ENCODE measurements at places on chromosomes 6 and 20.

- DNase-seq = no peak
Observed at GRCh38 chr20:32585586-32586127, 524 bp upstream of the NOL4L start.

DNA sequence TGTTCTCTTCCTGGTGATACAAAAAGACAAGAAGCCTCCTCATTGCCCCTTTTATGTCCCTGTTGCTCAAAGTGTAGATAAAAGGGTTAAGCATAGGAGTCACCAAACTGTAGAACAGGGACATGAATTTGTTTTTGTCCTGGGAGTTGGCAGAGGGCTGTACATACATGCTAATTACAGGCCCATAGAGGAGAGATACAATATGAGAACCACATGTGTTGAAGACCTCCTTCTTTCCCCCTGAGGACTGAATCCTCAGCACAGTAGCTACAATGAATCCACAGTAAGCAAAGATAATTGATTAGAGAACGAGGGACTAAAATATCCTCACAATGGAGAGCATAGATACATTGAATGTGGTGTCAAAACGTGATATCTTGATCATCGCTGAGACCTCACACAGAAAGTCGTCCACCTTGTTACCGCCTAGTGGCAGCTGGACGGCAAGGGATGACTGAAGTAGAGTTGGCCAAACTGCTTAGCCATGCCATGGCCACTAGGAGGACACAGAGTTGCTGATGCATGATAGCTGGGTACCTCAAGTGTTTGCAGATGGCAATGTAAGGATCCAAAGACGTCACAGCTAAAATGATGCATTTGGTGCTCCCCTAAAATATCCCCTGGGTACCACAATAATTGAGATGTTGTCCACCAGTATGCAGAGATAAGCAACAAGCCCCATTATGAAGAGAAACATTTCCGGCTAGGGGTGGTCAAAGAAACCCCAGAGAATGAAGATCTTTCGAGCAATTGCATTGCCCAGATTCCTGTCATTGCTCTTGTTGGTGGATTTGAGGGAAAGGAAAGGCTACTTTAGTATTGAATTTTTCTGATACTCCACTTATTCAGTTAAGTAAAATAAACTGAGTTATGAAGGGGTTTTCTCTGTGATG is 15.0 kb downstream of the OR2B3 start:
- DNase-seq = no peak

- no peak for DNase-seq
Observed at GRCh38 chr6:105892577-105893262, 193.4 kb upstream of the PRDM1 start.

DNA sequence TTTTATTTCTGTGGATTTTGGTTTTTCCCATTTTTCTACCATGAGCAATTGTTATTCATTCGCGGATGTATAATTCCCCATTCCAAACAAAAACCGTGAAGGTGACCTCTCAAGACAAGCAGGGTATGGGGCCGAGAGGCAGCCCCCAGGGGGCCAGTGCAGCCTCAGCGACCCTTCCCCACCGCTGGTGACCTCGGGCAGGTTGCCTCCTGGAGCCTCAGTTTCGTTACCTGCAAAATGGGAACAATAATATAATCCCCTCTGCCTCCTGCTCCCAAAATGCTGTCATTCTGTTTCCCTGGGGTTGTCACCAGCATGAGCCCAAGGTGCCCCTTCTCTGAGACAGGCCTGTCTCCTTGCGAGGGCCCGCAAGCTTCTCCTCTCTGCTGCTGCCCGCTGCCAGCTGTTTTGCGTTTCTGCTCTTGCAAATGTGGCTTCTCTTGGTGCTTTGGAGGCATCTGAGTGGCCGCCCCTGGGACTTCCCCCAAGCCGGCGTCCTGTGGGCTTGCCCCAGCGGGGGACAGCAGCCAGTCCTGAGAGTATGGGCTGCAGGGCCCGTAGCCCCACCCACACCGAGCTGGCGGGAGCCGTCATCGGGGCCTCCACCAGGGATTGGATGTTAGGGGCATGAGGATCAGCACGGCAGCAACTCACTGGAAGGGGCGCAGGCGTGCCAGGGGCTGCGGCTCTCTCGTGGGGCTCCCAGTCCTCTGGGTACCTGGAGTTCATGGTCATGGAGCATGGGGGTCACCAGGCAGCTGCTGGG is 161.9 kb downstream of the TAF4 start:
- no peak for DNase-seq

DNA sequence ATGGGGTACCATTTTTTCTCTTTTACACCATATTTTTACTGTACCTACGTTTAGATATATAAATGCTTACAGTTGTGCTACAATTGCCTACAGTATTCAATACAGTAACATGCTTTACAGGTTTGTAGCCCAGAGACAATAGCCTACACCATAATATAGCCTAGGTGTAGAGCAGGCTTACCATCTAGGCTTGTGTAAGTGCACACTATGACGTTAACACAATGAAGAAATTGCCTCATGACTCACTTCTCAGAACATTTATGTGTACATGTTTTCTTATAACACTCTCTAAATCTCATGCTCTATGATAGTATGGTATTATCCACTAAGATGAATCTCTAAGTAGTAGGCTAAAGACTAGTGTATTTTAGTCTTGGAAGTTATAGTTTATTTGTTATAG is 13.5 kb downstream of the GPR63 start:
- DNase-seq = no peak

DNA sequence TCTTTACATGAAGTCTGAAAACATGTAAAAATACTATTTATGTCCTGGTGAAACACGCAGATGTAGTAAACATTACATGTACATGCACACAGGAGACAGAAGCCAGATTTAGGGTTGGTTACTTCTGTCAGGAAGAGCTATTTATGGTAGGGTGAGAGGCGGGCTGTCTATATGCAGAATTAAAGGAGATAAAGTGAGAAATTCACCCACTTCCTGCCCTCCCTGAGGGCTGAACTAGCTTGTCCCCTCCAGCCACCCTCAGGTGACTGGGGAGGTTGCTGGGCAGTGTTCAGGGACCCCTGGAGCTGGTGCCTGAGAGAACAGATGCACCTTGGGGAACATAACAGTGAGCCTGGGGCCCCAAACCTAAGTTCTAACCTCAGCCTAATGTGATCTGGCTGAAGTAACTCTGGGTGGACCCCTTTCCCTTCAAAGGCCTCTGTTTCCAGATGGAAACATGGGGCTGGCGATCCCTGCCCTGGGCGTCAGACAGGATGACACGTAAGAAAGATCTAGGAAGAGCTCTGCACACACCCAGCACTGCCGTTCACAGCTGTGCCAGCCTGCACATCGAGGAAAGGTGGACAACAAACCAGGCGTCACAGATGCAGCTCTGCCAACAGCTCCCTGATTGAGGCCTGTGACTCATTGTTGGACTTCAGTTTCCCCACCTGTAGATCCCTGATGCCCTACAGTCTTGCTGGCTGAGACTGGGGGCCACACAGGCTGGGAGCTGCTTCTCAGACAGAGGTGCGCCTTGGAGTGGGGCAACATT is 1.3 kb downstream of the PI16 start:
- no peak for DNase-seq

DNA sequence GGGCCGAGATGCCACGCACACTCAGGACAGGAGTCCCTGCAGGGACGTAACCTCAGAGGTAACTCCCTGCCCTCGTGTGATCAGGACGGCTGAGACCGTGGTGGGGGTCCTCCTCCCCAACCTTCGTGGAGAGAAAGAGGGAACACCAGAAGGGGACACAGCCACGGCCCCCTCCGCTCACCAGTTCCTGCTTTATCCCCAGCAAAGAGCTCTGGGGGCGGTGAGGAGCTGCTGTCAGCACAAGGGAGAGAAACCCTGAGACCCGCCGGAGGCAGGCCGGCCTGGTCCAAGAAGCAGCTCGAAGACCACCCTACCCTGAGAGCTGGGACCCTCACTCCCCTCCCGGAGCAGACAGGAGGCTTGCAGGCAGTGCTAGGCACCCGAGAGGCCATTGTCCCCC is 44.4 kb downstream of the SLC2A4RG start:
- no peak for DNase-seq

DNA sequence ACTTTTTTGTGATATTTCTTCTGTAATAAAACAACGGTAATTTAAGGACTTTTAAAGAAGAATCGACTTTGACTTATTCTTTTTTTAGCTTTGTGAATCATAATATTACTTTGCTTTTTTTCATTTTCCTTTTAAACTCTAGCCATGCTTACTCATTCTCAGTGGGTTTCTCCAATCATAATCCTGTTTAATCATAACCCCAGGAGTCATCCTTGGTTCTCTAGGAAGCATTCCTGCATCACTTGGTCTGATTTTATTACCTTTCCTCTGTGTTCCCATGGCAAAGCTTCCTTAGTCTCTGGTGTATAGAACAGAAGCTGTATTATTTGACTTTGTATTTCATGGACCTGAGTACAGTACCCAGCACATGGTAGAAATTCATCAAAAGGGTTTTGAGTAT is 223.5 kb downstream of the CDKAL1 start:
- DNase-seq = no peak

DNA sequence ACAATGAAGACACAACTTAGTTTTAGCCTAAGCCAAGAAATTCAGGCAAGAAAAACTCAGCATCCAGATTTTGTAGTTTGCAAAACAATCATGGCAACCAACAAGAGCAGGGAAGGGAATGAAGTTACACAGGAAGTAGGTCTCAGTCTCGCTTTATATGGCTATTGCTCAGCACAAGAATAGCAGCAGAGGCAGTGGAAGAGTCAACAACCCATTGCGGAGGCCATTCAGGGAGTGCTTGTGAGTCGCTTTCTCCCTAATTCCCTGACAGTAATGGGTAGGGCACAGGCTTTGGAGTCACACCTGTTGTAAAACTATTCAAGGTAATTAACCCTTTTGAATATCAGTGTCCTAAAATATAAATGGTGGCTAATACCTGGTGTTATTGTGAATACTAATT is 238.5 kb downstream of the HDGFL1 start:
- DNase-seq = no peak

GRCh38 chr6:53805725-53806124 is 10.9 kb downstream of the LRRC1 start:
- no peak for DNase-seq

DNA sequence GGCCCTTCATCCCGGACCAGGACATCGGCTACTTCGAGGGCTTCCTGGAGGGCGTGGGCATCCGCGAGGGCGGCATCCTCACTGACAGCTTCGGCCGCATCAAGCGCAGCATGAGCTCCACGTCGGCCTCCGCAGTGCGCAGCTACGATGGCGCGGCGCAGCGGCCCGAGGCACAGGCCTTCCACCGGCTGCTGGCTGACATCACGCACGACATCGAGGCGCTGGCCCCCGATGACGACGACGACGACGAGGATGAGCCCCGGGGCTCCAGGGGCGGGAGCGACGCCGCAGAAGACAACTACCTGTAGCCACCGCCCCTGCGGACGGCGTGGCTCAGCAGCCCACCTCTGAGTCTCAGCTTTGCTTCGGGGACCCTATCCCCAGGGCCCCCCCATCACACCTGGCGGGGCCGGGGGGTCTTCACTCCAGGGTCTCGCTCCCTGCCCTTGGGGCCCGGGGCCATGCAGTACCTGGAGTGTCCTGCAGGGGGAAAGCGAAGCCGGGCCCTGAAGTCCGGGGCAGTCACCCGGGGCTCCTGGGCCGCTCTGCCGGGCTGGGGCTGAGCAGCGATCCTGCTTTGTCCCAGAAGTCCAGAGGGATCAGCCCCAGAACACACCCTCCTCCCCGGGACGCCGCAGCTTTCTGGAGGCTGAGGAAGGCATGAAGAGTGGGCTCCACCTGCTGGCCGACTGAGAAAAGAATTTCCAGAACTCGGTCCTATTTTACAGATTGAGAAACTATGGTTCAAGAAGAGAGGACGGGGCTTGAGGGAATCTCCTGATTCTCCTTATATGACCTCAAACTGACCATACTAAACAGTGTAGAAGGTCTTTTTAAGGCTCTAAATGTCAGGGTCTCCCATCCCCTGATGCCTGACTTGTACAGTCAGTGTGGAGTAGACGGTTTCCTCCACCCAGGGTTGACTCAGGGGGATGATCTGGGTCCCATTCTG is 20.8 kb upstream of the HCK start:
- DNase-seq = no peak

DNA sequence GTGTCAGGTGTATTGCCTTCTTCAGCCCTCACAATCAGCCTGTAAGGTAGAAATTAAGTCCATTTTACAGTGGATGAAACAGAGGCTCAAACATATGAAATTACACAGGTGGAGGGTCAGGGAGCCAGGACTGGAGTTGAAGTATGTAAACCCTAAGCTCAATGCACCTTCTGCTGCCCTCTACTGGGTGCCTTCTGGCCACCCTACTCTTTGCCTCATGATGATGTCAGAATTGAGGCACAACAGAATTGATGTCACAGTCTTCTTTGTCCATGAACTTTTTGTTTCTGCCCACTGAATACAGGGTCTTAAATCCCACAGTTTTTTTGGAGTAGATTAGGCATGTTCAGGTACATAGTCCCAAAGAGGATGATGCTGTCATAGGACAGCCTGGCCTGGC is 400.8 kb upstream of the CHD6 start:
- no peak for DNase-seq
